ENCODE measurements at places on chromosomes 6 and 20.

- DNase-seq = no peak
Measured at GRCh38 chr6:13496513-13497190, 9.3 kb upstream of the GFOD1 start.

DNA sequence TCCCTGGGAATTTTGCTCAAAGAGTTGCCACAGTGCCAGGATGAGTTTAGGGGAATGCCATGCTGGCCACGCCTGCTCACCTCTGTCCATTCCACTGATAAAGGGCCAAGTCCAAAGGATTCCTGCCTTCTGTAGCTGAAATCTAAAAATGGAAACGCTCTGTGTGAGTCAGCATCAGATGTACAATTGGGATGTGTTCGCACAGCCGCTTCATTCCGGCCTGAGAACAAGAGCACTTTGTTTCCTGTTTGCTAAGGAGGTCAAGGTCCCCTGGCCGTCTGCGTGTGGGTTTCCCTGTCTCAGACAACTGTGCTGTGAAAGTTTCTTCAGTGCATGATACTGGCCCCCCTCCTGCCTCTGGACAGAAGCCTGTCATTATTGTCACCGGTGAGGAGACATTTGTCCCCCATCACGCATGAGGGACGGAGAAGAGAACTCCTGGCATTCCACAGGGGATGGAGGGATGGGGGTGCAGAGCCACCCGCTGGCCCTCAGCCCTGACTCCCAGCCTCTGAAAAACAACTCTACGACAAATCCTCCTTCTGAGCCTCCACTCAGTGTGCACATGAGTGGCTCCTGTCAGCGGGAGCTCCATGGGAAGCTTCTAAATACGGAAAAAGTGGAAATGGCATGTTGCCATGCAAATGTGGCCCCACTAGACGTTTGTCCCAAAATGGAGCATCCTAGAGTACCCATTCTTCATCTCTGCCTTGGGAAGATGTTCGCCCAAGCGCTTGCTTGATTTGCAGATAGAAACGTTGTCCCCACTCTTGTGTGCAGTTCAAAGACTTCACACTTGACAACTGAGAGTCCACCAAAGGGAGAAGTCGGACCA, 143.5 kb upstream of the AFDN start:
- no peak for DNase-seq

- no peak for DNase-seq
Measured at GRCh38 chr6:63634630-63635029, 972 bp upstream of the PHF3 start.

DNA sequence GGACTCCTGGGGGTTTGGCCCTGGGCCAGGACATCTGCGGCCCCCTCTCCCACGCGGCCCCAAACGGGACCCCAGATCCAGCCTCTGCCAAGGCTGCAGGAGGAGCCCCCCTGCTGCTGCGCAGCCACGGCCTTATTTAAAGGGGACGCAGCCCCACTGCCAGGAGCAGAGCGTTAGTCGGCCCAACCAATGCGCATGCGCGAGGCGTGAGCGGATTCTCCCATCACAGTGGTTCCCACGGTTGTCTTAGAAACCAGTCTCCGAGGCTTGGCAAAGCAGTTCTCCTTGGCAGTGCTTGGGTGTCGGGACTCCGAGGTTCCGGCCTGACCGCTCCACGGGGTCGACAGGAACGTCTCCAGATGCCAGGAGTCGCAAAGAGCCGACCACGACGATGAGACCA, 288.3 kb upstream of the ZNF337 start:
- DNase-seq = peak; percentile 31

DNA sequence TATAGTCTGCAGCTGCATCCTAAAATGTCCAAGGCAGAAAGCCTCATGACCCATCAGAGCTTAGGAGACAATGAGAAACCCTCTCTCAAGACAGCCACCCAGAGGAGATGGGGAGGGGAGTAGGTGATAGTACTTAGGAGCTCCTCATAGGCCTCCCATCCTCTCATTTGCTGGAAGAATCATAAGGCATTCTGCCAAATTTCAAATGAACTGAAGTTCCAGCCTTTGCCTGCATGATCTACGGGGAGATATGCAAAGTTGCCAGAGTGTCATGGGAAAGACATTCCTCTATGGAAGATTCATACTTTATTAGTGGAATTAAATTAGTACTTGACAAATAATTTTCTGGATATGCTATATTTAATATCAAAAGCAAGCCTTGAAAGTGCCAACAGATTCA, 194.1 kb upstream of the GJE1 start:
- no peak for DNase-seq

GRCh38 chr6:24194978-24195700, 69.1 kb downstream of the NRSN1 start:
- DNase-seq = no peak

DNA sequence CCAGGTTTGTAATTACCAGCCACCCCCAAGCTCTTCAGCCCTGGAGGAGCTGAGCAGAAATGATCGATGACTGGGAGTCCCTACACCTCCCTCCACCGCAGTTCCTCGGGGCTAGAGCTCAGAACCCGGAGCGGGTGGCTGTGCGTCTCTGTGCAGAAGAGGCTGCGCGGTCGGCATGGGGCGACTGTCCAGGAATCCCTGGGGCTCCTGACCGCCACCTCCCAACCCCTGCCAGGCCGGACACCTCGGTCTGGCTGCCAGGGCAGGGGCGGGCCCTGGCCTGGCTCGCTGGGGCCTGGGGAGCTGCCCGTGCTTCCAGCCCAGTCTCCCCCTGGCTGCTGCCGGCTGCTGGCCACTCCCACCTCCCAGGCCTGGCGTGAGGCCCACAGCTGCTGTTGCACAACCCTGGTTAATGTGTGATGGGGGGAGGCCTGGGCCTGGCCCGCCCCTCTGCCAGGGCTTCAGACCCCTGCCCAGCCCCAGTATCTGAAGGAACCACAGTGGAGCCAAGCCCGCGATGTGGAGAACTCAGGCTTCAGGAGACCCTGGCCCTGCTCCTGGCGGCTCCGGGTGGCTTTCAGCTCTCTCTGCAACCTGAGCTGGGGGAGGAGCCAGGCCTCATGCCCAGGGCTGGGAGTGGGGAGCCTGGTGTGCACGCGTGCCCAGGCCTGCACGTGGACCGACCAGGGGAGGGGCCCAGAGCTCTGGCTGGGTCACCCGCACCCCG, 1.2 kb downstream of the SLC2A4RG start:
- no peak for DNase-seq

GRCh38 chr6:23016696-23017095, 447.3 kb downstream of the HDGFL1 start:
- DNase-seq = no peak

GRCh38 chr20:61780066-61780465, 285.6 kb downstream of the TAF4 start:
- DNase-seq = no peak

GRCh38 chr20:37201827-37202162, 22.4 kb upstream of the MROH8 start:
- no peak for DNase-seq

GRCh38 chr6:40285996-40286395, 301.2 kb downstream of the LRFN2 start:
- no peak for DNase-seq

GRCh38 chr20:19176470-19177052, 35.9 kb upstream of the SLC24A3 start:
- no peak for DNase-seq

DNA sequence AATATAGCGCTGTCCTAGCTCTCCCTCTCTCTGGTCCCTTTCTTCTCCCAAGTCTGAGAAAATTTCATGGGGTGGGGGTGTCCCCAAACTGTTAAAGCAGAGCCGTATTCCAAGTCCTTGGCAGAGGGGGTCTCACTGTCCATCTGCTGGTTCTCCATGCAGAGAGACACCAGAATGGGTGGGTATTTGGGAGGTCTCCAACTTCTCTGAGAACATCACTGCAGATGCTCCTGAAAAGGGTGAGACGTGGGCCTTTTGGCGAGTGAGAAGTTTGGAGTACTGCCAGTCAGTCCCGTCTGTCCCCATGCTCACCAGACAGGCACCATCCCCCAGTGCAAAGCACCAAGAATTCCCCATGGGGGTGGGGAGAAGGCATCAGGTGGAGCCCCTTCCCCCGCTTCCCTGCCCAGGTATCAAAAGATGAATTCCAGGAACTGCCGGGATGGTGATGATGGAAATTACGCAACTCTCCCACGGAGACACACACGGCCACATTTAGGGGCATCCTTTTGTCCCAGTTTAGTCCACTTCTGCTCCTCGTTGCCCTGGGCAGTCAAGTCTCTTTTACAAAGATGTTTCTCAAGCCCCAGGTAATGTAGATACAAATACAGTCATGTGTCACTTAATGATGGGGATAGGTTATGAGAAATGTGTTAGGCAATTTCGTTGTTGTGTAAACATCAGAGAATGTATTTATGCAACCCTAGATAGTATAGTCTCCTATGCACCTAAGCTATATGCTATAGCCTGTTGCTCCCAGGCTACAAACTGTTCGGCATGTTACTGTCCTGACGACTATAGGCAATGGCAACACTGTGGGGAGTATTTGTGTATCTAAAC, 73.4 kb upstream of the SRSF6 start:
- no peak for DNase-seq

GRCh38 chr20:6053064-6053775, 640 bp downstream of the LRRN4 start:
- no peak for DNase-seq

DNA sequence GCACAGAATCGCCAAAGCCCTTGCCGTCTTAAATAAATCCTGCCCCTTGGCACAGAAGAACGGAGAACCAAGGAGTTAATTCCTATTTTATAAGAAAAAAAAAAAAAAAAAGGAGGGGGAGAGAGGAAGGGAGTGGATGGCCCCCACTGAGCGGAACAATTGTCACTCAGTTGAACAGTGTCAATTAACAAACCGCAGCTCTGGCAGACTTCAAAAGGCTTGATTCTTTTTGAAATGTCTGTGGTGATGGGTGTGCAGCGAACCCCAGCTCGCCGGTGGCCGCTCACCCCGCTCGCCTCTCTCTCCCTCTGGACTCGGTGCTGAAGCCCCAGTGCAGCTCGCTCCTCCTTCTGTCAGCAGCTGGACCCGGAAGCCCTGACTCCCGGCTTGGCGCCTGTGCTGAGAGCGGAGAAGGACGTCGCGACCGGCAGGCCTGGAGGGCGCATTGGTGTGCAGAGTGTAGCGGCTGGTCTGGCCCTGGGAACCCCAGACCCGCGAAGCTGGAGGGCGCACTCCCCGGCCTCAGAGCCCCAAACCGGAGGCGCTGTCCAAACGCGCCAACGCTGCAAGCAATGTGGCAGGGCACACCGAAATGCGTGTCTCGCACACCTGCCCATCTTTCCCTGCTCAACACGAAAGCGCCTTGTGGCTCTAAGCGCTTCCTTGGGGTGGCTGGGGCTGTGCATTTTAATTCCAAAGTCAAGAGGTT, 3.4 kb downstream of the LINC00237 start:
- no peak for DNase-seq

GRCh38 chr6:145042559-145042958, 692.8 kb downstream of the EPM2A start:
- no peak for DNase-seq

GRCh38 chr6:102038964-102039363, 645.5 kb downstream of the GRIK2 start:
- no peak for DNase-seq

DNA sequence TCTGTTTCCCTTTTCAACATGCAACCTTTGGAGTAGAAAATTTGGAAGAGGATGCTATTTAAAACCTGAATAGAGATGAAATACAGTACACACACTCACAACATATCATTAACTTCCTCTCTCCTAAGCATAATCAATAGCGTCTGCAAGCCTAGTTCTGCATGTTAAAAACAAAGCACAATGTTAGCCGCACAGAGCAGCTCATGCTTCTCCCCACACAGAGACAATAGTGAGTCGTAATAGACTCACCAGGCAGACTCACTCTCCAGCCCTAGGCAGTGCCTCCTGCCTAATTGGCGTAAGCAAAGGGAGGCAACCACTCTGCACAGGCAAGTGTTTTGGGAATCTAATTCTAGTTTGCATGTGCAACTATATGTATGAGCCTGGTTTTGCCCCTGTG, 45.8 kb upstream of the ARID1B start:
- no peak for DNase-seq

GRCh38 chr6:6635291-6635690, 46.8 kb downstream of the LY86 start:
- no peak for DNase-seq

- DNase-seq = no peak
Measured at GRCh38 chr6:44264154-44265006, 971 bp downstream of the NFKBIE start.

GRCh38 chr6:164039954-164040375, 625.4 kb downstream of the QKI start:
- DNase-seq = peak; percentile 2

DNA sequence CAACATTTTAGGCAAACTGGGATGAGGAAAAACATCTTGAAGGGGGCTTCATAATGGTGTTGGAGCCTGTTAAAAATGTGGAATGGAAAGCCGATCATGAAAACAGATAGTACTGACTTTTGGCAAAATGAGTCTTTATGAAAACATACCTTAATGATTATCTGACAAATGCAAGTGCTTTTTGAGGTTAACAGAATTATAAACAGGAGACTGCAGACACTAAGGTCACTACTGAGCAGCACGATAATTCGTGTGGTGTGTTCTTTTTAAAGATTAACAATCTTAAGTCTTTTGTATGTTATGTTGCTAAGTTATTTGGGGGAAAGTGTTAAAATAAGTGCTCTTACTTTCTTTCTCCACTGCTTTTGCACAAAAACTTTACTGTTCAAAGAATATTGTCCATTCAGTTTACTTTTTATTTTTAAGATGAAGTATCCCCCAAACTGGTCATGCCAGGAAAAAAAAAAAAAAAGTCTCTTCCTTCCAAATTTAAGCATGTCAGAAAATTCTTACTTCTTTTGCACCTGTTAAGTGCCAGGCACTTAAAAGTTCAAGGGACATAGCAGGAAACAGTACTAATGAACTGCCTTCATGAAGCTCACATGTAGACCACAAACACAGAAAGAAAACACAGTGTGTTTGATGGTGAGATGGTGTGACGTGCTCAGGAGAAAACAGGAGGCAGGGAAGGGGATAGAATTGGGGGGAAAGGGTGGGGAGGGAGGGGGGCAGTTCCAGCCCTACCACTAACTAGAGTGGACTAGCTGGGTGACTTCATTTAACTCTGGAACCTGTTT, 73.2 kb downstream of the CDYL start:
- no peak for DNase-seq

DNA sequence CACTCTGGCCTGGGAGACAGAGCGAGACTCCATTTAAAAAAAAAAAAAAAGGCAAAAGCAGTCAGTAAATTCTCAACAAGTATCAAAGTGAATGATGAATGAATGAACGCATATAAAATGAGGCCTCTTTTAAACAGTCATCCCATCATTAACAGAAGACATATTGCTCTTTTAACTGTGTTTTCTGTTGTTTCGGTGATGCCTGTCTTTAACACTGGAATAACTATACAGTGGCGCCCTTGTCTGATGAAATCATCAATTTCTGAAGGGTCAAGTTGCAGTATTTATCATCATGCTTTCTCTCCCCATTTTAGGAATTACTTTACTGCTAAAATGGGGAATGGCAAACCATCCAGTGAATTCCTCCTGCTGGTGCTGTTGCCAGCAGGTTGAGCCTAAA, 45.7 kb upstream of the SNX9 start:
- no peak for DNase-seq

DNA sequence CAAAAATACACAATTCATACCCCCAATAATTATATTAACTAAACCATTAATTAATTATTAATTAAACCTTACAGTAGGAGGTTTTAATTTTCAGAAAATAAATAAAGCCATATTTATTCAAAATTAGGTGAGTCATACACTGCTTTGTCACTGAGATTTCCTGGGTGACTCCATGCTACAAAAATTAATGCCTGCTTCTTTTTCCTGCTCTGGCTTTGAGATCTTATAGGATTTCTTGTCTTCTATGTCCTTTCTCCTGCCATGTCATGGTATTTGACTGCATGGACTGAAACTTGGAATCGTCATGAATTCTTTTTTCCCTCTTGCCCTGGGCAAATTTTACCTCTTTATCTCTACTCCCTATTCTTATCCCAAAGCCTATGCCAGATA, 133.2 kb downstream of the PHACTR1 start:
- no peak for DNase-seq

Data from stimulated activated CD4-positive, alpha-beta T cell treated with anti-CD3 and anti-CD28 coated beads, Interleukin-15, amount 100 ng/mL, for 1 hour (primary cell).